Muscle of back (tissue), 13 donors: ENCODE measurements at places on chromosomes 5 and 9. TPM values are rescaled to one million over a fixed set of nuclear protein-coding genes. Genes with fewer than 3 reads are reported as not detected.

ELOVL7 gene
- 0.17 TPM for polyA plus RNA-seq

PCDHGA11 gene
- 3.2 TPM for polyA plus RNA-seq

DOK3 gene
- polyA plus RNA-seq: 7.6 TPM

- DNase-seq: no peak
Observed at GRCh38 chr5:14667770-14668169, 3.3 kb downstream of the OTULIN start.
